ENCODE measurements at places on chromosomes 12 and 14. TPM values are rescaled to one million over a fixed set of nuclear protein-coding genes. Genes with fewer than 3 reads are reported as not detected.

DNA sequence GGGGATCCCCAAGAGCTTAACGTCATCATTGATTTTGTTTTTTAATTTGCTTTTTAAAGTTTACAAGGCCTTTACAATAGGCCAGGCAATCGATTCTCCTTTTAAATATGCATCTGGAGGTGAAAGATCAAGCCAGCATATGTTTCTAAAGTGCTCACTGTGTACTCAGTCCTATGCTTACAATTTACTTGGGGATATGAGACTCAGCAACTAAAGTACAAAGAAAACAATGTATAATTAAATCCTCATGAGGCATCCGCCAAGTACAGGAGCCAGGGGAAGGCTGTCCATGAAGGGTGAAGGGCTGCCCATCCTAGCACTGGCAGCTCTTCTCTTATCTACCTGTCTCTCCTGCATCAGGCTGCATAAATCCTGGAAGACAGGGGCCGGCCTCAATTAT, 11.8 kb downstream of the CCDC92 start:
- no peaks in the 10 kb centered on the region for H3K27me3 ChIP-seq
- H3K27ac ChIP-seq: no peak overlapping the region
- no peaks in the 10 kb centered on the region for H3K4me1 ChIP-seq
- DNase-seq: no peak
- H3K36me3 ChIP-seq: no peaks in the 10 kb centered on the region

GRCh38 chr12:132710405-132711079, at the start of gene PGAM5:
TSS of gene PGAM5 (plus strand) at chr12:132710842. CDS start at chr12:132710877, 35 bp downstream.
- H3K4me3 ChIP-seq: peak within 1 kb of the TSS; percentile 83
- H3K36me3 ChIP-seq: peaks cover 10% of the 10 kb centered on the region
- peaks cover 14% of the 10 kb centered on the region for H3K4me1 ChIP-seq
- H3K27ac ChIP-seq: peak within 1 kb of the TSS; percentile 58
- DNase-seq: peak; percentile 87
- H3K27me3 ChIP-seq: no peaks in the 10 kb centered on the region

GRCh38 chr12:20950248-20950647, 139.7 kb downstream of the SLCO1B3 start:
- H3K4me1 ChIP-seq: no peaks in the 10 kb centered on the region
- no peak overlapping the region for H3K4me3 ChIP-seq
- no peak for DNase-seq
- H3K36me3 ChIP-seq: no peaks in the 10 kb centered on the region

The CPNE6 gene
- not detected for total RNA-seq

DNA sequence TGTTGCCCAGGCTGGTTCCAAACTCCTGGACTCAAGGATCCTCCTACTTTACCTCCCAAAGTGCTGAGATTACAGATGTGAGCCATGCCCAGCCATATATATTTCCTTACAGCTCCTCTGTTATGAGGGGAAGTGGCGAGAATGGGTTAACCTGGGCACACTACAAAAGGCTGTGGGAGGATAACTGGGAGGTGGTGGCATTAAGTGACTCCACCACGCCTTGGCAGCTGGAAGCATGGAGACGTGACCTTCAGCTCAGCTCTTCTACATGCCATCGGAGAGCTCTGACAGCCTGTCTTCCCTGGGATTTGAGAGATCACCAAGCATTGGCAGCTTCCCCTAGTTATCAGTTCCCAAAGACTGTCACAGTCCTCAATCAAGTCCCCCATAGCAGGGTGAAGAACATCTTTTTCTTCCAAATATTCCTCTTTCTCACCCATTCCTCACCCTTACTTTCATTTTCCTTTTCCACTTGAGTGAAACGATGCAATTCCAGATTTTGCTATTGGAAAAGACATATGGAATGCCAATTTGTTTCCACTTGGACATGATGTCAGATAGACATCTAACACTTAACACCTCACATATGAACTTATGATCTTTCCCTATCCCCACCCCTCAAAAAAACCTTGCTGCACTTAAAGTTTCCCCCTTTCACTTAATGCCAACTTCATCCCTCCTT, 48.5 kb downstream of the PHLDA1 start:
- DNase-seq: no peak
- H3K4me3 ChIP-seq: peak overlapping the region; percentile 28
- H3K27ac ChIP-seq: peak overlapping the region; percentile 56
- H3K4me1 ChIP-seq: peaks cover 20% of the 10 kb centered on the region
- H3K36me3 ChIP-seq: no peaks in the 10 kb centered on the region
- H3K27me3 ChIP-seq: no peaks in the 10 kb centered on the region

DNA sequence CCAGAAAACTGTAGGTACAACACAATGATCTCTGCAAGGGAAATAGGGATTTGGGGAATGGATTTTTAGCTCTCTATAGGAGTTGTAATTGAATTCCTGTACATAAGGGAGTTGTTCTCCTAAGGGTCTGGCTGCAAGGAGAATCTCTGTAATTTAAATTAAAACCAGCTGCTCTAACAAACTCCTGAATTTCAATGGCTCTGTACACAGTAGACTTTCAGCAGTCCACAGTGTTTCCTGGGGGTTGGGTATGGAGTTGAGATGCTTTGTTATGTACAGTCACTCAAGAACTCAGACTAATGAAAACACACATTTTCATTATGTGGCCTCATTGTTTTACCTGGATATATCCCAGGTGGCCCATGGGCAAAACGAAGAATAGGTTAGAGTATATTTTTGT, 93.2 kb downstream of the NAV3 start:
- no peak overlapping the region for H3K4me3 ChIP-seq
- no peak overlapping the region for H3K27ac ChIP-seq
- H3K27me3 ChIP-seq: no peaks in the 10 kb centered on the region
- H3K36me3 ChIP-seq: no peaks in the 10 kb centered on the region
- no peaks in the 10 kb centered on the region for H3K4me1 ChIP-seq

The SLCO1A2 gene
- not detected for total RNA-seq

- H3K36me3 ChIP-seq: no peaks in the 10 kb centered on the region
- H3K4me3 ChIP-seq: no peak overlapping the region
- H3K27me3 ChIP-seq: no peaks in the 10 kb centered on the region
- no peak overlapping the region for H3K27ac ChIP-seq
- no peak for DNase-seq
Measured at GRCh38 chr14:46840944-46841720, 189.6 kb upstream of the RPL10L start.

- no peak overlapping the region for H3K27ac ChIP-seq
- no peaks in the 10 kb centered on the region for H3K36me3 ChIP-seq
- H3K27me3 ChIP-seq: no peaks in the 10 kb centered on the region
- H3K4me3 ChIP-seq: no peak overlapping the region
Measured at GRCh38 chr12:127401005-127401404, 866.0 kb upstream of the TMEM132C start.

DNA sequence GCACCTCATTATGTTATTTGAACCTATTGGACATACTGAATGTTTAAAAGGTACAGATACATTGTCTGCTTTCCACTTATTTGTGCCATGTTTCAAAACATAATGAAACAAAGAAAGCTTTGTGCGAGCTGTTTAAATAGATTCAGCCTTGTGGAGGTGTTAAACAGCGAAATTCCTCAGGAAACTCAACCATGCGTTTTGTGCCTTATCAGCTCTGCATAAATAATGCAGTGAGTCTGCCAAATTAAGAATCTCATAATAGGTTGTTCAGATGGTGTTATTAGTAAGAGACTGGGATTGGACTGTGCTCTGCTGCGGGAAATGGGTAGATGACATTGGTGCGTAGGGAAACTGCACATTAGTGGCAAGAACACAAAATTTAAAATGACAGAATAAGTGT, 163.7 kb upstream of the CLEC14A start:
- H3K36me3 ChIP-seq: no peaks in the 10 kb centered on the region
- H3K27ac ChIP-seq: no peak overlapping the region
- no peaks in the 10 kb centered on the region for H3K4me1 ChIP-seq
- no peak overlapping the region for H3K4me3 ChIP-seq
- no peak for DNase-seq
- no peaks in the 10 kb centered on the region for H3K27me3 ChIP-seq

DNA sequence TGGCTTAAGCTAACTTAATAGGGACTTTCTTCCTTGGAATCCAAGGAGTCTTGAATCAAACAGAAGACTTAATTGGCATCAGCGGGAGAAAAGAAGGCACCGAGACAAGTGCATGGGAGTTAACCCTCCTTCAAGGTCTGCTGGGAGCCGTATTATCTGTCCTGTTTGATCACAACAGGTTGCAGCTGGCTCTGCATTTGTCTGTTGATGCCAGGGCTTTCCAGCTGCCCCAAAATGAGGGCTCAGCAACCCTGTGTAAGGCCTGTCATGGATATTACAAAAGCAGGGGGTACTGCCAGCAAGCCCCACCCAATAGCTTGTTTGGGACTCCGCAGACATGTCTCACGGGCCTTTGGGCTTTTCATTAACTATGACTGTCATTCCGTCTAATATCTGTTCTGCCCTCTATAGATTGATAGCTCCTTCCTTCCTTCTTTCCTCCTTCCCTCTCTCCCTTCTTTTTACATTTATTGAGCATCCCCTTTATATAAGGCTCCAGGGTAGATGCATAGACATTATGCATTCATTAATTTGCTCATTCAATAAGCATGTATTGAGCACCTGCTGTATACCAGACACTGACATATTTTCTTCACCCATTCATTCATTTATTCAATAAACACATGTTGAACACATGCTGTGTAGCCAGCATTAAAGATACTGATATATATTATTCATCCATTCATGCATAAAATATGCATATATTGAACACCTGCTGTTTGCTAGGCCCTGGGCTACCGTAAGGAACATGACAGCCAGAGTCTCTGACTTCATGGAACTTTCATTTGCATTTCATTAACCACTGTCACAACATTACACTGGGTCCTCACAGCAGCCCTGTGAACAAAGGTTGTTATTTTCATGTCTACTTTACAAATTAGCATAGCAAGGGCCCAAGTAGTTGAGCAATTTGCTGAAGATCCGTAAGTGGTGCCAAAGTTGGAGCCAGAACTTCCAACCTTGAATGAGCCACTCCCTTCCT, 56.2 kb downstream of the SVOP start:
- no peak for DNase-seq
- no peak overlapping the region for H3K4me3 ChIP-seq
- H3K27me3 ChIP-seq: no peaks in the 10 kb centered on the region
- H3K4me1 ChIP-seq: no peaks in the 10 kb centered on the region

- H3K4me3 ChIP-seq: no peak overlapping the region
- H3K36me3 ChIP-seq: no peaks in the 10 kb centered on the region
Measured at GRCh38 chr12:9333161-9333560, 125.0 kb upstream of the PZP start.

GRCh38 chr12:124451637-124452243, 115.7 kb downstream of the NCOR2 start:
- H3K36me3 ChIP-seq: peaks cover 6% of the 10 kb centered on the region
- H3K27ac ChIP-seq: peak overlapping the region; percentile 99
- peaks cover 27% of the 10 kb centered on the region for H3K4me1 ChIP-seq
- no peak for DNase-seq
- no peak overlapping the region for H3K4me3 ChIP-seq

The GPR84 gene
- not detected for total RNA-seq

DNA sequence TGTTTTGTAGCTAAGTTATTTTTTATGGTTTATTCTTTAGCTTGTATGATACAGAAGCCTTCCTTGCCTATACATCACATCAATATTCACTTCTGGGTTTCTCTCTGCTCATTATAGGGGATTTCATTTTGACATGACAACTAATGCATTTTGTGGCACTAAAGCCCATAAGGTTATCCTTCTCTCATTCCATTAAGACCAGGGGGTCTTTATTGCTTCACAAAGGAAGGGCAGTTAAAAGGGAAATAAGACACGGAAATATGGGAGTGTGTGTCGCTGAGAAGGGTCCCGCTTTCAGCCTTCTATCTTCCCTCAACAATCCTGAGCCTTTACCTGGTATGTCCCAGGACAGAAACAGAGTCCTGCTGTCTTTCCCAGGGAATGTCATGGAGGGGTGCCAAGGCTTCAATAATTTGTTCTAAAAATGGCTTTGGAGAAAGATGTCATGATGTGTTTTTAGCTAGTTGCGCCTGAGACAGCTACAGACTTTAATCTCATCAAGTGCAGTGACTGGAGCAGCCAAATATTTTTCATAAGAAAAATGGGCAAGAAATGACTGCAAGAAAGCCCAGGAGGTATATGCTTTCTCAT, 1145.4 kb upstream of the TMEM132C start:
- no peak overlapping the region for H3K4me3 ChIP-seq
- no peak for DNase-seq
- no peaks in the 10 kb centered on the region for H3K36me3 ChIP-seq

- no peak overlapping the region for H3K27ac ChIP-seq
- no peaks in the 10 kb centered on the region for H3K4me1 ChIP-seq
- no peak for DNase-seq
- H3K27me3 ChIP-seq: no peaks in the 10 kb centered on the region
- no peaks in the 10 kb centered on the region for H3K36me3 ChIP-seq
Measured at GRCh38 chr12:51381226-51382079, 9.8 kb downstream of the GALNT6 start.

DNA sequence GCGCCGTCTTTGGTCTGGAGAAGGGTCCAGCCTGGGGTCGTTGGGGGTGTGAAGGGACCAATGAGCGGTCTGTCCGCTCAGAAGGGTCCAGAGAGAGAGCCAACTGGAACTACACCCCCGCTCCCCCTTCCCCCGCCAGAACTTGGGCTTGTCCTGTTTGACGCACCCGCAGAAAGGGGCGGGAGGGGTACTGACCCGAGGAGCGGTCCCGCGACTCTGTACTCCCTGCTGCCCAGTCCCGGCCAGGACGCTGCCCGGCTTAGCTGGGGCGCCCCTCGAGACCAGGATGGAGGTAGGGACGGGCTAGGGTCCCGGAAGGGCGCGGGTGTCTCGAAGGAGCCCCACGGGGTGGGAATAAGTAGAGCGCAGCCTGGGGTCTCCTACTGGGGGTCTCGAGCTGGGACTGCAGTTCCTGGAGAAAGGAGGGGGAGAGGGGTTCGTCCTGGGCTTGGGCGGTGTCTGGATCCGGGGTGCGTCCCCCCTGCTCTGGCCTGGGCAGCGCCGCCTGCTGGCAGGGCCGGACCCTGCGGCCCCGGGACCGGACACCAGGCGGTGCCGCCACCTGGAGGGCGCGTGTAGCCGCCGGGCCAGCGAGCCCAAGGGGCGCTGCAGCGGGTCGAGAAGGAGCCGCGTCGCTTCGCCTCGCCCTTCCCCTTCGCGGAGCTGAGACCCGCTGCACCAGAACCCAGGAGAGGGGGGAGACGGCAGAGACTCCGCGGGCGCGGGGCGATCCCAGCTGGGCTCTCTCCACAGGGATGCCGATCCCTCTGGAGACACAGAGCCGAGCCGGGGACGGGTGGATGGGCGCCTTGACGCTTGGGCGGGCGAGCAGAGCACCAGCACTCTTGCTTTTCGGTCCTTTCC, 3.8 kb upstream of the CACNB3 start:
- H3K4me1 ChIP-seq: peaks cover 11% of the 10 kb centered on the region
- peak overlapping the region; percentile 91 for H3K27ac ChIP-seq
- no peaks in the 10 kb centered on the region for H3K27me3 ChIP-seq
- peak overlapping the region; percentile 81 for H3K4me3 ChIP-seq
- peak; percentile 36 for DNase-seq
